ENCODE measurements at places on chromosomes 4 and X.
A peak's percentile ranks its signal among the peaks of the same experiment; 100 is the strongest.

DNA sequence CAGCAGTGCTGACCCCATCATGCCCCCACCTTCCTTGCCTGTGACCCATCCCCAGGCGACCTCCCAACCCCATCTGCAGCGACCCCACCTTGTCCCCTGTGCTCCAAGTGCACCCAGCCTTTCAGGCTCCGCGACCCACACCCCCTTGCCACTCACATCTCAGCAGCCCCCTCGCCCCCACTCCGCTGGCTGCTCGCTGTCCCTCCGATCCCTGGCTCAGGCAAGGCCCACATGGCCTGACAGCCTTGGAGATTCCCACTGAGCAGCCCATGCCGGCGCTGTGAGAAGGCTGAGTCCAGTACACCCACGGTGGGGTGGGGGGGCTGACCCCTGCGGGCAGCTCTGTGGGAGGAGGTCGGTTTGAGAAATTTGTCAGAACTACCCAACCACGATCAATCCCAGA, 9.1 kb downstream of the ZFYVE28 start:
- DNase-seq: no peak

- DNase-seq: no peak
These were observed 135.4 kb upstream of the FRMPD4 start for GRCh38 chrX:12002876-12003275.

- peak; percentile 22 for DNase-seq
These were observed at the start of gene ANOS1 for GRCh38 chrX:8731559-8732395. TSS of gene ANOS1 (minus strand) at chrX:8732137. CDS start at chrX:8732036, 101 bp downstream.

DNA sequence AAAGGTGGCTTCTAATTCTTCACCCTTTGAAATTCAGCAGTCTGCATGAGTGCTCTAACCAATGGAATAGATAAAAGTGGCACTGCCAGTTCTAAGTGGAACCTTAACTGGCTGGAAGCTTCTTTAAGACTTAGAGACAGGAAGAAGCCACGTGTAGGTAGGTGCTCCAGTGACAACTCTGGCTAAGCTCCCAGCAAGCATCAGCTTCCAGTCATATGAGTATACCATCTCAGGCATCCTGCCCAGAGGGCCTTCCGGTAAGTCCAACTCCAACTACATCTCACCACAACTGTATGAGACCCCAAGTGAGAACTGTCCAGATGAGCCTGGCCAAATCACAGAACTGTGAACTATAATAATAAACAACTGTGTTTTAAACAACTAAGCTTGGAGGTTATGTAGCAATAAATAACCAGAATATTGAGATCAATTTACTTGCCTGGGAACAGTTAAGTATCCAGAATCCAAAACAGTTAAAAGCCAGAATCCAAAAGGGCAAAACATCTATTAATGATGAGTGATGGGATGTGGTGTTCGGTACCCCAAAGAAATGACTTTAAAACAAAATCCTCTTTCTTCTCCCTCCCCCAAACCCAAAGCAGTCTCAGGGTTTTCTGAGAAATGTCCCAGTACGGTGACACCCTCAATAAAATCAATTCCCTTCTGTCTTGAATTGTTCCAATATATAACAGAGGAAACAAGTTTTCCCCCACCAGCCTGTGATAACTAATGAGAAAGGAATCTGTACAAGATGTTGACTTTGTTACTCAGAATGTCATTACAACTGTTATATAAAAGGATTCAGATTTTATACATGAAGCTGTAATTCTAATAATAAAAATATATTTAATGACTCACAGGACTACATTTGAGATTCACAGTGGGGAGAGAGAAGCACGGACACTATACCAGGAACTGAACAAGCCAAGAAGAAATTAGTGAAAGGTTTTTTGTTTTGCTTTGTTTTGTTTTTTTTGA, 4.2 kb downstream of the TSPAN5 start:
- peak; percentile 46 for DNase-seq

GRCh38 chr4:38815885-38816782, 11.5 kb upstream of the TLR1 start:
- DNase-seq: peak; percentile 52

Data from mesenchymal stem cell (in vitro differentiated cells and primary cell).